Stimulated activated CD4-positive, alpha-beta T cell treated with anti-CD3 and anti-CD28 coated beads, Interleukin-4, amount 100 ng/mL, for 48 hours (primary cell): ENCODE measurements at places on chromosomes 5 and 9.

DNA sequence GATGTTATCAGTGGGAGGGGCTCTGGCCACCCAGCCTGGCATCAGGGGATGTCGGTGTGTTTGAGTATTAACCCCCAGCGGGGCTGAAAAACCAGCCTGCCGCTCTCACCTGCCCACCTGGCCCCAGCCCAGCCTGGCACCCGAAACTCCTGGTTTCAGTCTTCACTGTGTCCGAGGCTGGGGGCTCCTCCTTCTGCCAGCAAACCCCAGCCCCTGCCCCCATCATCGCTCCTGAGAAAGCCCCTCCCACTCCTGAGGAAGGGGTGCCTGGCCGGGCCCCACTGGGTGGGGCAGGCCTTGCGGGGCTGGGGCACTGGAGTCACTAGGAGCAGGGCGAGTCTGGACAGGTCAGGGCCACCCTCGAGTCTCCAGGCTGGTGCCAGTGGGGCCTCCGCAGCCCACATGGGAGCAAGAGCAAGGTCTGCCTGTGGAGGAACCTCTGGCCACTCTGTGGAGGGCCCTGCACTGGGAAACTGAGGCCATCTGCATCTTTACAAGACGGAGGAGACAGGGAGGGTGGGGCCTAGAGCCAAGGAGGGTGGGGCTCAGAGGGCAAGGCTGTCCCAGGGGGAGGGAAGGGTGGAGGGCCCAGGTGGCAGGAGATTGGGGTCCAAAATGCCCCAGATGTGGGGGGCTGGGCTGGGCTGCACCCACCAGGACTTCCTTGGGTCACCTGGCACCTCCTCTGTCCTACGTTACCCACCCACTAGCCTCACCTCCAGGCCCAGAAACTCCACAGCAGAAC, 51.5 kb upstream of the NOTCH1 start:
- DNase-seq, result no peak

GRCh38 chr5:76660360-76660759, 37.2 kb upstream of the F2RL2 start:
- no peak for DNase-seq

DNA sequence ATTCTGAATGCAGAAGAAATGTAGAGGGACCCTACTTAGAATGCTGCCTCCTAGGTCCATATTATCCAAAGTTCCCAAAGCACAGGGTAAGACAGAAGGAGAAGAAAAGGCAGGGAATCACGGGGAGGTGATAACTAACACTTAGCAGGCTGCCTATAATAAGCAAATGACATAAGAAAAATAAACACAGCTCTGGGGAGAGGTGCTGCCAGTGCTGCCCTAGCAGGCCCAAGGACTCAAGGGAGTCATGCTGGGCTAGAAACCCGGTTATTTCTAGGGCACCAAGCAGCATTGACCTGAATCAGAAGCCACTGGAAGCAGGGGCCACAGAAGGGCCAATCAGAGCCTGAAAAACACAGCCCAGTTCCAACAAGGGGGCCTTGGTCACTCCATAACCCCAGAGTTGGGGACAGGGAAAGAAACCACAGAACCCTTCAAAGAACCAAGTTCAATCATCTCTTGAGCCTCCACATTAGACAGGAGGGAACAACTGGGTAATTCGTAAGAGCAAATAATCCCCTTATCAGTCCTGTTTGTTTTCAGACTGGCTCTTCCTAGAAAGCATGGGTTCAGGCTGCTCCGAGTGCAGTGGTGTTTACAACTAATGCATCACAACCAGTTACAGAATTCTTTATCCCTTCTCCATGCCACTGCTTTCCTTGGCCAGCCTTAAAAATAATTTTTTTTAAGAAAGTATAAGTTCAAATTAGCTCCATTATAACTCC, 24.0 kb downstream of the NRG2 start:
- no peak for DNase-seq

- no peak for DNase-seq
These were observed 285.0 kb downstream of the ZSWIM6 start for GRCh38 chr5:61617039-61617438.

DNA sequence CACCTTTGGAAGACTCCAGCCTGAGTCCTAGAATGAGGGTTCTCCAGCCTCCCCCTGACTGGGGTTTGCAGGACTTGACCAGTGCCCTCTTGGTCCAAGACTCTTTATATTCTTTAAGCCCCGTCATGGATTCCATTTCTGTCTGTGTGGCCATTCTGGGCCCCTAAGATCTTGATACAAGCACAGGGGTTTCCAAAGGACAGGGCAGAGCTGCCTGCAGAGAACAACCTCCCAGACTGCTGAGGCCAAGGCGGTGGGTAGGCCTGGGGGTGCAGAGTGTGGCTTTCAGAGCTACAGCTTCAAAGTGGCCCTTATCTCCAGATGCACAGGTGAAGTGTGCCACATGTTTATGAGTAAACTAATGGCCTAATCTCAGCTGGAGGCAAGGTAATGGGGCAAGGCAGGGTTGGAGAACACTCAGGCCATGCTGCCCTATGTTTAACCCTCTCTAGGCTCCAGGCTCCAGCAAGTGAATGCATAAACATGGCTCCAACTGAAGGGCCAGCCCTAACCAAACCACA, 32.1 kb downstream of the FOXI1 start:
- DNase-seq, result no peak

DNA sequence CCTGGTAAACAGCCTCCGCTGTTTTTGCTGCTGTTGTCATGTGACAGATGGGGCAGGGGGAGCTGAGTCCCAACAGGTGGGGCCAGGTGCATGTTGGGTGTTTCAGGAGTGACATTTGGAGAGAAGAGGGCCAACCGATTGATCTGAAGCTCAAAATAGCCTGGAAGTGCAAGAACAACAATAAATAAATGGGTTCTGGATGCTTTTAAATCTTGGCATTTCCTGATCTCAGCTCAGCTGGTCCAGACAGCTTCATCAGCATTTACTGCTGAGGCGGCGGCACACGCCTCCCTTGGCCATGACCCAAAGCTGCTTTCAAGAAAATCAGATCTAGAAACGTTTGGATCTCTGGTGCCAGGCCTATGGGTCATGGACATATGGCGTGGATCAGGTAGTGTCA, 70.5 kb downstream of the PPARGC1B start:
- no peak for DNase-seq

- DNase-seq, result no peak
These were observed 5.7 kb downstream of the TBCA start for GRCh38 chr5:77770293-77771005.

- no peak for DNase-seq
These were observed 5.8 kb upstream of the CARD19 start for GRCh38 chr9:93090091-93090655.

DNA sequence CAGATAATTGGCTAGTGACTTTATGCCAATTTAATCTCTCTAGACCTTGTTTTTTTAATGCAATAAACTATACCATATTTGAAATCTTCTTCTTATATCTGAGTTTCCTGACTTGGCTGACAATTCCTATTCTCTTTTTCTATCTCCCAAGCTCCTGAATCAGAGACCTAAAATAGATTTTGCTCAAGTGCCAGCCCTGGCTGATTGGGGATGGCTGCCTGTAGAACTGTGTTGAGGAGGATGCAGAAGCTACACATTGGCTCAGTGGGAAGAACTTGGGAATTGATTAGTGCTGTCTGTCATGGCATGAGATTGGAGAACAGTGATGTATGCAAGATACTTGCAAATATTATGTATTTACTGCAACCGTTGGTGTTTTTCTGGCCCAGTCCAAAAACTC, 132.8 kb downstream of the INSYN2B start:
- no peak for DNase-seq

GRCh38 chr9:2179567-2179966, 164.4 kb downstream of the SMARCA2 start:
- no peak for DNase-seq

DNA sequence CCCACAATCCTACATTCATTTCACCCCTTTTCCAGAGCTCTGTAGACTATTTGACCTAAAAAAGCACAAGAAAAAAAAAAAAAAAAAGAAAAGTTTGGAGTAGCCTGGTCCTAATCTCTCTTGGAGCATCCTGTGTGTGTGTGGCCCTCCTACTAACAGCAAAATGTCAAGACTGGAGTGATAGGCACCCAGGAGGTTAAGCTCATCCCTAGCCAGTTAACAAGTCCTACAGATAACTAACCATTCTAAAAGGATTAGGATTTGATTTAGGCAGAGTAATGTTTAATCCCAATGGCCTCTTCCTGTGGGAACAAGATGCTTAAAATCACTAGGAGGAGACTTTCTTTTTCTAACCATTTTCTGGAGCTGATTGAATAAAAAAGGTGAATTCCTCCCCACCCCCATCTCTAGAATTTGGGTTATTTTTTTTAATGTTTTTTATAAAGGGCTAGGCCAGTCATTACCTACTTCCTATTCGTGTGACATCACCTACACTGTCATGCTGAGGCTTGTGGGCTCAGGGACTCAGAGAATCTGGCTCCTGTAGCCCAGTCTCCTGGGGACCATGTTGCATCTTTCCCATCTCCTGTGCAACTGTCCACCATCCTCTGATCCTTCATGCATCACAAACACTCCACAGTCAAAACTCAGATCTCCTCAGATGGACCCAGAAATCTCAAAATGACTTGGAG, 43.2 kb upstream of the NR3C1 start:
- no peak for DNase-seq

DNA sequence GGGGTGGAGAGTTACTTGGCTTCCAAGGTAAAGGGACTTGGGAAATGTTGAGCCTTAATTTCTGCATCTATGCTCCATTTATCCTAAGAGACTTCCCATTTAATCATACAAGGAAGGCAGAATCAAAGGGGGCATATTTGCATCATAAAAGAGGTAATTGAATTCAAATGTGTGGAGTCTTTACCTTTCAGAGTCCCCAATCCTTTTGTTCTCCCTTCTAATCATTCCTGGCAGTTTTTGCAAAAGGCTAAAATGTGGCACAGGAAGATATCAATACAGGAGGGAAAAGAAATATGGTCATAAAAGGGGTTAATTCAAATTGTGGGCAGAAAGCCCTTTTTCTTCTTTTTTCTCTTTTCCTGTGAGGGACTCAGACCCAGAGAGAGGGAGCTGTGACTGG, 69.5 kb downstream of the SFXN1 start:
- DNase-seq, result no peak

DNA sequence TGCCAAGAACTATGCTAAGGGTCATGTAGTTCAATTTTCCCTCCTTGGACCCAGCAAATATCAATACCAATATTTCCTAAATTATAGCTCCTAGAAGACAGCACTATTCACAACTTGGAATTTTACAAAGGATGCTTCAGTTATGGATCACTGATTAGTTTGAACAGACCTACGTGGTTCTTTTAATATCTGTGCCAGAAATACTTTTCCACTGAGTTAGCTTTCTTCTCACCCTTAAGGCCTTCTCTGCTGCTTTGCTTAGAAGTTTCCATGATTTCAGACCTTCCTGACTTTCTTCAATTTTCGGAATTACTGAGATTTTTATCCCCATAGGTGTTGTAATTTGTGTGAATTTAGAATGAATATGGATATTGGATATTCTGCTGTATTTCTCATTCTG, 380.4 kb downstream of the PSAT1 start:
- no peak for DNase-seq

DNA sequence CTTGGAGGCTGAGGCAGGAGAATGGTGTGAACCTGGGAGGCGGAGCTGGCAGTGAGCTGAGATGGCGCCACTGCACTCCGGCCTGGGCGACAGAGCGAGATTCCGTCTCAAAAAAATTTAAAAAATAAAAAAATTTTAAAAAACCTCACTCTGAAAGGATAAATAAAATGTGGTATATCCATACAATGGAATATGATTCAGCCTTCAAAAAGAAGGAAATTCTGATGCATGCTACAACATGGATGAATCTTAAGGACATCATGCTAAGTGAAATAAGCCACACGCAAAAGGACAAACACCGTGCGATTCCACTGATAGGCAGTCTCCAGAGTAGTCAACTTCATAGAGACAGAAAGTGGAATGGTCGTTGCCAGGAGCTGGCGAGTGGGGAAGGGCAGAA, 8.4 kb downstream of the DBN1 start:
- no peak for DNase-seq

DNA sequence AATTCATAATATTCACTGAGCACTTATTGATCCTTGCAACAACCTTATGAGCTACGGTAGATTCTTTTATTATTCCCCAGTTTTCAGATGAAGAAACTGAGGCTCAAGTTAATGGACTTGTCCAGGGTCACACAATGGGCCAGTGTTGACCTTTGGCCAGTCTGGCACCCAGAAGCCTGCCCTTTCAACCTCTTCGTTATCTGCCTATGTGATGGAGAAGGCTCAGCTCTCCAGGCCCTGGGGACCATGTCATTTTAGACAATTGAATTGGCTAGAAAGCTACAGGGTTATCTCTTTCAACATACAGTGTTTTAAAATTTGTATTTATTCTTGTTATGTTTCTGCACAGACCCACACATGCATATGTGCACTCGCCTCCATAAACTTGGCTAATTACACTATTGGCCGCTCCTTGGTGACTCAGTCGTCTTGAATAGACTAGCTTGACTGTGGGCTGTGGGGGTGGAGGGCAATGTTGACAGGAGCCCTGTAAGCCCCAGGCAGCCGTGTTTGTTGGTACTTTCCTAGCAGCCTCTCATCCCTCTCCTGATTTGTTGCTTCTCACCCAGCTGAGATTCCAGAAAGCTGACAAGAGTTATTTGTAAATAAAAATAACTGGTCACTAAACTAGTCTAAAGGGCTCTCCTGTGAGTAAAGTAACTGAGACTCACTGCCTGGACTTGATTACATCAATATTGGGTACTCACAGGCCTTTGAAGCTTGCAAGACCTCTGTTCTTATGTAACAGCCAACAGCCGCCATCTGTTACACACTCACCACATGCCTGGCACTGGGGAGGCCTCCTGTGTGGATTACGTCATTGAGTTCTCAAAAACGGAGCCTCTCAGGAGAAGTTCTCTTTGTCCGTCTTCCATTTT, 8.5 kb upstream of the ANGPTL2 start:
- DNase-seq, result no peak

GRCh38 chr5:178474562-178475184, 115.5 kb downstream of the COL23A1 start:
- no peak for DNase-seq

DNA sequence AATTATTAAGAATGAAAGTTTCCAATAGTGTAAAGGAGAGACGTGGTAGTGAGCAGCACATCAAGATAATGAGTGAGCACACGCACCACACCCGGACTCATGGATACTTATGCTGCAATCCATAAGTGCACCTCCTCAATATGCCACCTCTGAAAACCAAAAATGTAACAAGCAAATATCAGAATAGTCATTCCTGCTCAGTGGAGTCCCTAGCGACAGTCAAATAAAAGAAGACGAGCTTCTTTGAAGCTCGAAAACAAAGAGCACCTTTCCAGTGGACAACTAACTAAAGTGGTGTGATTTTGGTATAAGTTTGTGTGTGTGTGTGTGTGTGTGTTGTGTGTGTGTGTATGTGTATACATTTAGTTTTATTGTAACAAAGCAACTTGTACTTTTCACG, 241.3 kb downstream of the DEPDC1B start:
- DNase-seq, result no peak

- DNase-seq, result no peak
These were observed 175.8 kb downstream of the TENT4A start for GRCh38 chr5:6889030-6889429.

DNA sequence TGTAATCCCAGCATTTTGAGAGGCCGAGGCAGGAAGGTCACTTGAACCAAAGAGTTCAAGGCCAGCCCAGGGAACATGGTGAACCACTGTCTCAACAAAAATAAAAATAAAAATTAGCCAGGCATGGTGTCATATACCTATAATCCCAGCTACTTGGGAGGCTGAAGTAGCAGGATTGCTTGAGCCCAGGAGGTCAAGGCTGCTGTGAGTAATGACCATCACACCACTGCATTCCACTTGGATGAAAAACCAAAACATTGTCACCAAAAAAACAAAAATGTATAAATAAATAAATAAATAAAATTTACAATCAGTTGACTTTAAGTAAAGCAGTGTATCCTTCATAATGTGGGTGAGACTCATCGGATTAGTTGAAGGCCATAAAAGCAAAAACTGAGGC, 541.4 kb downstream of the CSNK1G3 start:
- no peak for DNase-seq

GRCh38 chr9:135228345-135228982, 141.0 kb downstream of the OLFM1 start:
- DNase-seq, result no peak
